ENCODE measurements at places on chromosomes 4 and X. TPM values are rescaled to one million over a fixed set of nuclear protein-coding genes. Genes with fewer than 3 reads are reported as not detected.

FHIP1A gene
- total RNA-seq, result 100 TPM

MAGEC2 gene
- not detected for total RNA-seq

VEGFC gene
- total RNA-seq, result 2.3 TPM

RPA4 gene
- total RNA-seq, result 0.52 TPM

BMP3 gene
- 1.3 TPM for total RNA-seq
